ENCODE measurements at places on chromosomes 3 and 15.
A peak's percentile ranks its signal among the peaks of the same experiment; 100 is the strongest.

DNA sequence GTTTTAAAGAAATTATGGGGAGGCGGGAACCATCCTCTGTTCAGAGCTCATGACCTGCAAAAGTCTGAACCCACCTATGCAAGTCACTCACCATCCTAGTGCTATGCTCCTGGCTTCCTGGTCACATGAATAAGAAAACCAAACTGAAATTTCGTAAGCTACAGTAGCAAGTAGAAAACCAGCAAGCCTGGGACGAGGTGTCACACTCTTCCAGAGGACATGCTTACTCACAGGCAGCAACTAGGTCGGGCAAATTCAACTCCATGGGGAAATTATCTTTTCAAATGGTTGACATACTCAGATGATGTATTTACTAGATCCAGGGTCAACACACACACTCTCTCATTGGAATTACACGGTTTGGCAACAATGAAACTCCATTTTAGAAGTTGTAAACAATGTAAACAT is 31.3 kb downstream of the LDHAL6B start:
- no peak for DNase-seq

DNA sequence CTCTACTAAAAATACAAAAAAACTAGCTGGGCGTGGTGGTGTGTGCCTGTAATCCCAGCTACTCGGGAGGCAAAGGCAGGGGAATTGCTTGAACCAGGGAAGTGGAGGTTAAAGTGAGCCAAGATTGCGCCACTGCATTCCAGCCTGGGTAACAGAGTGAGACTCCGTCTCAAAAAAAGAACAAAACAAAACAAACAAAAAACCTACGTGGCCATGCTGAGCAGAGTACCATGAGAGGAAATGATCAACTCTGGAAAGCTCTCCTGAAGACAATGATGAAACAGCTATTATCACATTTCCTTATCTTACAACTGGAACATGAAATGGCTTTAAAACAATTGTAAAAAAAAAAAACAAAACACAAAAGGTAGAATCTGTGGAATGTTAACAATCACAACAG is 75.2 kb downstream of the CHSY1 start:
- peak; percentile 39 for DNase-seq

GRCh38 chr3:171218069-171218468 is 191.5 kb upstream of the SLC2A2 start:
- DNase-seq, result no peak

DNA sequence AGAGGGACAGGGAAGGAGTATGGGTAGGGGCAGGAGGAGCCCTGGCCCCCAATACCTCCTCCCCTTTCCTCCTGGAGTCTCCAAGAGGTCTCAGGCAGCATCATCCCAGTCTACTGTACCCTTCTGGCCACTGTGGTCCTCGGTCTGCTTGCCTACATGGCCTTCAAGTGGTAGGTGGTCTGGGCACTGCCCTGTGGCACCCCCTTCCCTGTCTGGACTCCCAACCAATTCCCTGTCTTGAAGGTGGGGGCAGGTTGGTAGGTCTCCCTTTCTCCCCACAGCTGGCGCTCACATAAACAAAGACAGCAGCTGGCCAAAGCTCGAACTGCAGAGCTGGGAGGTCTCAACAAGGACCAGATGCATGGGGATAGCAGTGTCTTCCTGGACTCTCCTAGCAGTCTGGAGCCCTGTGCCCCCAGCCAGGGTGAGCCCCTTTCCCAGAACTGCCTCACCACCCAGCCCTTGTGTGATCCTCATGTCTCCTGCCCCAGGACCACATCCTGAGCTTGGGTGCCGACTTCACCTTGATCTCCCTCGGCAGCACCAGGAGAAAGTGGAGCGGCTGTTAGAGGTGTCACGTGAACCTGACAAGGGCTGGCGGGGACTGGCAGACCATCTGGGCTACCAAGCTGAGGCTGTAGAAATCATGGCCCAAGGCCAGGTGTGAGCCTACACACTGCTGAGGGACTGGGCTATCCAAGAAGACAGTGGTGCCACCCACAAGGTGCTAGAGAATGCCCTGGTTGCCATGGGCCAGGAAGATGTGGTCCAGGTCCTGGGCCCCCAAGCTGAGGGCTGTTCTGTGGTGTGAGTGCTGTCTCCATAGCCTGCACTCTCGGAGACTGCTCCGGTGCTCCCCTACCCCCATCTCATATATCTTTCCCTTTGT is 33.1 kb downstream of the NBEAL2 start:
- no peak for DNase-seq

- DNase-seq, result no peak
These were observed 1.2 kb upstream of the RUBCN start for GRCh38 chr3:197737749-197738462.

- no peak for DNase-seq
These were observed at the start of gene ZNF662 for GRCh38 chr3:42906070-42906847. ZNF662 (plus strand) TSS chr3:42906142; CDS start chr3:42908115, 1,973 bp downstream.

GRCh38 chr15:99734575-99734974 is 1.3 kb upstream of the LYSMD4 start:
- DNase-seq, result no peak

DNA sequence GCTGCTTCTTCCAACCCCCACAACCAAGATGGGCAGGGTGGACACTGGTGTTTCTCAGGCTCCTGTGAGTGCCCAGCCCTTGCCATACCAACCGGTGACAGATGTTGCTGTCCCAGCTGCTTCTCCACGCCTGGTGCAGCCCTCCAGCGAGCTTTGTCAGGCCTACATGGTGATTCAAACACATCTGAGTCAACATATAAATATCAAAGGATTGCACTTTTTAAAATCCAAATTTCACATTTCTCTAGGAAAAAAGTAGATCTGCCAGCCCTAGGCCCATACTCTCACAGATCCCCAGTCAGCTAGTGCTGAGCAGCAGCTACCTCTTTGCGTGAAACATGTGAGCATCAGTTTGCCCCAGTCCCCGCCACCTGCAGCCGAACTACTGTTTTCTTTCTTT is 52.7 kb downstream of the RPN1 start:
- DNase-seq, result no peak

GRCh38 chr3:40875581-40875980 is 323.7 kb upstream of the CTNNB1 start:
- no peak for DNase-seq
